ENCODE measurements at places on chromosomes 12 and 14.

DNA sequence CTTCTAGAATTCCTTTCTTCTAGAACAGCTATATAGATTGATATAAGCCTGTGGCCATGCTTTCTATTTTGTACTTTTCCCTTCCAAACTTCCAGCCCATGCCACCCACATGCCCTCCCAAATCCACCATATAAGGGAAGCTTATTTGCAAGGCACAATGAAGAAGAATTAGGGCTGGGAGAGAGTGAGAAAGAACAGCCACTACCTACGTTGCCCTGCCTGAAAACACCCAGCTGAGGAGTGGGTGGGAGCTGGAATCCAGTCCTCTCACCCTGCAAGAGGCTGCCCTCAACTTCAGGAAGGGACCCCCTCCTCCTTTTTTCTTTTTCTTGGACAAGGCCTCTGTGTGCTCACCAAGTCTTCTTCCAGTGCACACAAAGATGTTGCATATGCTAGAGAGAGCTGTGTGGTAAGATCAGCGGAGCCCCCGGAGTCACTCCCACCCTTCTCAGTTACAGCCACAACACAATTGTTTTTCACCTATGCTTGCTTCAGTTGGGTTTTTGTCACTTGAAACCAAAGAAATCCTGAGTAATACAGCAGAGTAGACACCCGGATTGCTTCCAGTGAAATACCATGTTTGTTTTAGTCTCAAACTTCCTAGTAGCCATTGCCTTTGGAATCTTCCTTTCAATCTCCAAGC, 38.8 kb downstream of the CDKL1 start:
- DNase-seq = no peak

DNA sequence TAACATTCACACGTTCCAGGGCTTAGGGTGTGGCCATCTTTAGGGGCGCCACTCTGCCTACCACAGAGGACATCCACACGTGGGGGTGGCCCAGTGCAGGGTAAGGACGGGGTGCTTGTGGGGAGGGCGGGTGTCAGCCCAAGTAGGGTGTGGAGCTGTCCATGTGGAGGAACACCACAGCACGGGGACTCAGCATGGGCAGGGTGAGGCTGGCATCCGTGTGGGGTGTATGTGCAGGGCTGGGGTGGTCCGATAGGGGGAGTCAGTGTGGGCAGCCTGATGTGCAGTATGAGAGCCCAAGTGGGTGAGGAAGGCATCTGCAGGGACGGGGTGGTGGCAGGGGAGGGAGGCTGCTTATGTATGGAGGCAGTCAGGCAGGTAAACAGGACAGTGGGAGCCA, 17.7 kb downstream of the PSMC1 start:
- no peak for DNase-seq

DNA sequence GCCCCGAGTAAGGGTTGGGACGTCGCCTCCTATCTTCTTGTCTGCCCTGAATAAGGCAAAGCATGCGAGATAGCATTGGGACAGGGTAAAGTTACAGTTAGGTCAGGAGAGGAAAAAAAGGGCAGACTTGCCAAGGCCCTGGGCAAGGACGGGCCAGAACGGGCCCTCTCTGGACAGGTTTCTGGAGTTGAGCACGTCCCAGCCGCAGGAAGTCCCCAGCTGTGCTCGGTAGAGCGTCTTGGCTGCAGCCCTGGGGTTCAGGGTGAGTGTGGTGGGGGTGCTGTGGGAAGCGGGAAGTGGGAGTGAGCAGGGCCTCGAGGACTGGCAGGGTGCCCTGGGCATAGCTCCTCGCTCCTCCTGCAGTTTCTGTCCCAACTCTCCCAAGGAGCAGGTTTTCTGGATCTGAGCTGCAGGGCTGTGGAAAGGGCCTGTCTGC, 5.4 kb downstream of the RPS6KL1 start:
- DNase-seq = peak; percentile 6

- no peak for DNase-seq
Measured at GRCh38 chr12:39165338-39165737, 259.9 kb upstream of the CPNE8 start.

DNA sequence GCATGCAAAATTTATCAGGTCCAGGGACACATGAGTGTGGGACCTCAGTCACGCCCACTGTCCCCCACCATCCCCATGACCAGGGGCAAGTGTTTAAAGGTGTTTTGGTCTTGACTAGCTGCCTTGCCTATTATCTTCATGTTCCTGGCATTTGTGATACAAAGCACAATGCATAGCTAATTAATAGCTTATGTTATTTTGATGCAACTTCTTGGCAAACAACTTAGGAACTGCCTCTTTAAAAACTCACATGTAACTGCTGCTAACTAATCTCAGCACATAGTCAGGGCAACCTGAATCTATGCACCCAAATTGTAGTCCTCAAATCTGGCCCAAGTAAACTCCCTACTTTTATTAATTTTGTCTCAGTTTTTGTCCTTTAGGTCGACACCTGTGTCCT, 7.4 kb upstream of the OR6J1 start:
- DNase-seq = no peak

GRCh38 chr12:98869886-98870503, 224.9 kb downstream of the APAF1 start:
- no peak for DNase-seq
